Ovary (tissue), 10 donors: ENCODE measurements at places on chromosomes 12 and 14.

DNA sequence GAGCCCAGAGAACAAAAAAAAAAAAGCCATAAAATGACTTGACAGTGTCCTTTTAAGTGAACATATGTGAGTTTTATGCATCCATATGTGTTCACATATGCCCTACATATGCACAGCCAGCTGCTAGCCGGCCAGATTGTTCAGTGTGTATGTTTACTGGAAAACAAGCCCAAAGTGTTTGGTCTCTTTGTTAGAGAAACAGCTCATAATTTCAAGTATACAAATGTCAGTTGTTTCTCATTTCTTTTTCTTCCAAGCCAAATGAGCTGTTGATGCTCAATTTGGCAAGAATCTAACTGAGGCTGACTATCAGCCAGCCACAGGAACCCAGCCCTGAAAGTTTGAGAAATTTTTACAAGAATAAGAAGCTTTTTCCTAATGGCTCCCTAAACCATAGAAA is 60.8 kb upstream of the TSPAN8 start:
- no peaks in the 10 kb centered on the region for H3K4me1 ChIP-seq
- H3K27me3 ChIP-seq: no peaks in the 10 kb centered on the region
- H3K27ac ChIP-seq: no peak overlapping the region
- DNase-seq: no peak
- H3K36me3 ChIP-seq: no peaks in the 10 kb centered on the region

DNA sequence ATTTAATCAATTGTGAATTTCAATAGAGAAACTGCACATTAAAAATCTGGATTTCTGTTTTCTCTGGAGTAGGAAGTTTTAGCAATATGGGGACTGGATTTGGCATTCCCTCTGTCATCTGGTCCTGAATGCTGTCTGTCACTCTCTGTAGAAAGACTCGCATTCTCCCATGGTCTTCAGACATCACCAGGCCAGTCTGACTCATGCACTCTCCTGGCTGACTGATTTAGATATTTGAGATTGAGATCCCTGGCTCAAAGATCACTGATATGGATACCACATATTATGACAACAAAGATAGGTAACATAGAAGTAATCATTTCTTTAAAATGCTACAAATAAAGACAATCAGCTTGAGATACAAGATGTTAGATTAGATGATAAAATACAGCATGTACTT is 524.5 kb downstream of the GALC start:
- no peak for DNase-seq
- H3K36me3 ChIP-seq: no peaks in the 10 kb centered on the region
- no peak overlapping the region for H3K27ac ChIP-seq
- H3K4me1 ChIP-seq: no peaks in the 10 kb centered on the region
- H3K27me3 ChIP-seq: no peaks in the 10 kb centered on the region
- no peak overlapping the region for H3K4me3 ChIP-seq

GRCh38 chr14:96084796-96085195 is 45.6 kb downstream of the C14orf132 start:
- DNase-seq: no peak
- H3K4me1 ChIP-seq: no peaks in the 10 kb centered on the region
- no peaks in the 10 kb centered on the region for H3K27me3 ChIP-seq
- no peaks in the 10 kb centered on the region for H3K36me3 ChIP-seq
- no peak overlapping the region for H3K4me3 ChIP-seq
- H3K27ac ChIP-seq: no peak overlapping the region

DNA sequence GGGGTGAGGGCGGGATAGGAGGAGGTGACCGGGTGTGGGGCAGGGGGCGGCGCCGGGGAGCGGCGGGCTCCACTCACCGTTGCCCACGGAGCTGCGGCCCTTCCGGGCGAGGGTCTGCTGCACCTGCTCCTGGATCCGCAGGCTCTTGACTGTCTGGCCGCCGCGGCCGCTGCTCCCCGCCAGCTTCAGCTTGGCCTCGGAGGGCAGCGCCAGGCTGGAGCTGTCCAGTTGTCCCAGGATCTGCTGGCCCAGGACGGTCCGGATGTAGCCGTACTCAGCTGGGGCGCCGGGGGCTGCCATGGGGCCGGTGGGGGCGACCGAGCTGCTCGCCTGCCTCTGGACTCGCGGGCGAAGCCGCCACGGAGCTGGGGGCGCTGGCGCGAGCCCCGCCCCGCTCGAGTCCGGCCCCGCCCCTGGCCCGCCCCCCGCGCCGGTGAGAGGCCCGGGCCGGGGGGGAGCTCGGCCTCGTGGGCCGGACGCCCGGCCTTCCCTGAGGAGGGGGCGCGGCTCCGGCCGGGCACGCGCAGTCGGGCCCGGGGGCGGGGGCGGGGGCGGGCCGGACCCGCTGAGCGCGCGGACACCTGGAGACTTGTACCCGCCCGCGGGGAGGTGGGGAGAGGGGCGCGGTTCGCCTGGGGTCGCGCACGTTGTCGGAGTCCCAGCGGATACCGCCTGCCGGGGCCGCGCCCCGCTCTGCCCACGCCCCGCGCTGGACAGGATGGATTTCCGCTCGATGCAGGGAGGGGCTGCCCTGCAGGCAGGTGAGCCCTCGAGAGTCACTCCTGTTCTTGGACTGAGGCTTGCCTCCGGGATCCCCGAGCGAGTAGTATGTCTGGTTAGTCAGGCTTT is at the start of gene PKP2:
Gene PKP2 (minus strand): TSS at position 346 of the 849 bp plus-strand sequence. CDS start 46 bp downstream, at position 300.
- peak; percentile 70 for DNase-seq
- no peaks in the 10 kb centered on the region for H3K36me3 ChIP-seq
- peaks cover 2% of the 10 kb centered on the region for H3K4me1 ChIP-seq
- no peaks in the 10 kb centered on the region for H3K27me3 ChIP-seq
- peak within 1 kb of the TSS; percentile 83 for H3K27ac ChIP-seq

DNA sequence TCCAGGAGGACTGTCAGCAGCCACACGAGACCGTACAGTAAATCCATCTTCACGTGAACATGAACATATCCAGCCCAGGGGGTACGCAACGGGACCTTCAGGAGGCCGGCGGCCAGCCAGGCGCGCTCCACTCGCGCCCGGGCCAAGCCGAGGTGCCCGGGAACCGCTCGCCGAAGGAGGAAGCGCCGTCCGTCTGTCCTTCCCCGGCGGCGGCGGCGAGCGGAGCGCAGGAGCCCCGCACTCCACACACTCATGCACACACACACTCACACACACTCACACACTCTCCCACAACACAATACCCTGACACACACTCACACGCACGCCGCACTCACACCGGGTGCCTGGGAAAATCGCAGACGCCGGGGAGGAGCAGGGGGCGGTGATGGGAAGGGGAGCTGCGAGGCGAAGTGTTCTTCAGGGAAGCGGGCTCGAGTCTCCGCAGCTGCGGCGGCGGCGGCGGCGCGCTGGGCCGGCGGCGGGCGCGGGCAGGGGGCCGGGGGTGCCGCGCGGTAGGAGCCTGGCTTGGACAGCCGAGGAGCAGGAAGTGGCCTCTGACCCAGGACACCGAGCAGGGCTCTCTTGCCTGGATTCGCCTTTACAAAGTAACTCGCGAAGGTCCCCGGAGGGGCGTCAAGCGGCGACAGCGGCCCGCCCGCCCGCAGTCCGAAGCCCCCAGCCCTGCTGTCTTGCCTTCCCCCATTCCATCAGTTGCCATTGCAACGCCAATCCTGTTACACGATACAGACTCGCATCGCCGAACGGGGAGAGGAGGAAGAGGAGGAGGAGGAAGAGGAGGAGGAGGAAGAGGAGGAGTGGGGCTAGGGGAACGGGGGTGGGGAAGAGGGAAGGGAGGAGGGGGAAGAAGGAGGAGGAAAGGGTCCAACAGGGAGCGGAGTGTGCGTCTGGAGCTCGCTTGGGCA is 601 bp downstream of the MDGA2 start:
- DNase-seq: no peak
- no peak overlapping the region for H3K4me3 ChIP-seq
- no peaks in the 10 kb centered on the region for H3K36me3 ChIP-seq
- no peaks in the 10 kb centered on the region for H3K27me3 ChIP-seq

DNA sequence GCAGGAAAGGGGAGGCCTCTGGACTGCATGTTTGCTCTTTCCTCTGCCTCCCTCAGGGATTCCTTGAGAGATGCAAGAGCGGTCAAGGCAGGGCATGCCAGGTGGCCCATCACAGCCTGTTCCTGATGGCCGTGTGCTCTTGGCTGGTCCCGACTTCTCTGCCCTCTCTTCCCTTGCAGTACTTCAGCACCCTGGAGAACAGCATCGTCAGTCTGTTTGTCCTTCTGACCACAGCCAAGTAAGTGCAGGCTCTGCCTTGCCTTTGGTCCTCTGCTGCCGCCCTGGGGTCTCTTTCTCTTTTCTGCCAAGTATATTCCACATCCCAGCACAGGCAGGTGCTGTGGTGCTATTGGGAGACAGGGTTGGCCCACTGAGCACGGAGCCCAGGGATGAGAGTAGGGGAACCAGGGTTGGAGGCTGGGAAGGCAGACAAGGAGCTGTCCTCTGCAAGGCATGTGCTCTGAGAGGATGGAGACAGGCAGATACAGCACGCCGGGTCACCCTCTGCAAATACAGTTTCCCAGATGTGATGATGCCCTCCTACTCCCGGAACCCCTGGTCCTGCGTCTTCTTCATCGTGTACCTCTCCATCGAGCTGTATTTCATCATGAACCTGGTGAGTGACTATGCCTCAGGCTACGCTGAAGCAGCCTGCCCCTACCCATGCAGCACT is 51.9 kb downstream of the TPCN1 start:
- no peak overlapping the region for H3K4me3 ChIP-seq
- H3K36me3 ChIP-seq: no peaks in the 10 kb centered on the region
- no peaks in the 10 kb centered on the region for H3K27me3 ChIP-seq
- H3K27ac ChIP-seq: no peak overlapping the region

GRCh38 chr12:120639771-120640721 is at the start of gene CABP1:
Gene CABP1 (plus strand): TSS chr12:120640626. CDS start chr12:120640686, 60 bp downstream.
- H3K27ac ChIP-seq: no peak within 1 kb of the TSS
- peak within 1 kb of the TSS; percentile 26 for H3K4me3 ChIP-seq
- no peaks in the 10 kb centered on the region for H3K36me3 ChIP-seq
- no peak for DNase-seq
- H3K27me3 ChIP-seq: no peaks in the 10 kb centered on the region

GRCh38 chr14:51317373-51317772 is 77.3 kb downstream of the TMX1 start:
- DNase-seq: no peak
- H3K4me3 ChIP-seq: no peak overlapping the region
- H3K36me3 ChIP-seq: no peaks in the 10 kb centered on the region
- no peaks in the 10 kb centered on the region for H3K27me3 ChIP-seq
- H3K4me1 ChIP-seq: peaks cover 12% of the 10 kb centered on the region

- H3K36me3 ChIP-seq: no peaks in the 10 kb centered on the region
- H3K27ac ChIP-seq: no peak overlapping the region
- DNase-seq: no peak
- H3K27me3 ChIP-seq: no peaks in the 10 kb centered on the region
Measured at GRCh38 chr12:14710632-14711320, 14.4 kb upstream of the GUCY2C start.

GRCh38 chr14:80784820-80785219 is 156.7 kb downstream of the CEP128 start:
- H3K4me3 ChIP-seq: no peak overlapping the region
- no peaks in the 10 kb centered on the region for H3K36me3 ChIP-seq
- H3K27me3 ChIP-seq: no peaks in the 10 kb centered on the region

DNA sequence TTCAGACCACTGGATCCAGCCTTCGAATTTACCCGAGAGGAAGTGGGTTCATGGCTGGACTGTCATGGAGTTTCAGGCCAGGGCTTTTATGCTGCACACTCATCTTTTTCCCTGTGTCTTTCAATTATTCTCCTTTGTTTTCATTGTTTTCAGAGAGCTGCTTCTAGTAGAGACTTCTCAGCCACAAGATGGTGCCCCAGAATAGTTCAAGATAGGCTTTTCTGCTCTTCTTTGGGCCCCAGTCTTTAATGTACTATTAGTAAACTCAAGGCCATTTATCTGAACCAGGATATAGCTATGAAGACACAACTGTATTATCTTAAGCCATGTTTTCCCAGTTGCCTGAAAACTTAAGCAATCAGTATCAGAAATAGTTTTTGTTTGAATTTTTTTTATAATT is 30.4 kb upstream of the PSMA6 start:
- H3K36me3 ChIP-seq: no peaks in the 10 kb centered on the region
- H3K27me3 ChIP-seq: no peaks in the 10 kb centered on the region
- no peak for DNase-seq
- no peak overlapping the region for H3K4me3 ChIP-seq

DNA sequence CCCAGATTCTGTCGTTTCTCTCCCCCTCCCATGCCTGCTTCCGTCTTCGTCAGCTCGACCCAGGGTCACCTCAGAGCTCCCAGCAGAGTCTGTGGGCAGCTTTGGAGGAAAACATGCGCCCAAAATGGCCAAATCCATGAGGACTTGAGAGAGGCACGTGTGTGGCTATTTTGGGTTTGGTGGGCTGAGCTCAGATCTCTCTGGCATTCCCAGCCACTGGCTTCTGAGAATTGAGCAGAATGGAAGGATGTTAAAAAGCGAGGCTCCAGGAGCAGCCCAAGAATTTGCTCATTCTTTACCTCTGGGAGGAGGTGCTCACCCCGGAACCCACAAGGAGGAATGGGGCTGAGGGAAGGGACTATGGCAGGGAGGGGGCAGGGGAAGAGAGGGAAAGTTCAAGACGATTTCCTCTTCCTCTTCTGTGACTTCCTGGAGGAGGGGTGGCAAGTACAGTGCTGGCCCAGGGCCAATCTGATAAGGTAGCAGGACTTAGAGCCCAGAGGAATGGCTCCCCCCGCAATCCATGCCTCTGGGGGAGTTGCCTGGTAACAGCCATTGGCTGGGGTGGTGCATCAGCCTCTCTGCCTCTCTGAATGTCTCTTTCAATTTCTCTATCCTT is 20.1 kb downstream of the TSPAN9 start:
- H3K4me3 ChIP-seq: peak overlapping the region; percentile 16
- H3K36me3 ChIP-seq: no peaks in the 10 kb centered on the region
- H3K27ac ChIP-seq: peak overlapping the region; percentile 82

GRCh38 chr12:64007853-64008252 is 163.4 kb downstream of the SRGAP1 start:
- H3K36me3 ChIP-seq: no peaks in the 10 kb centered on the region
- no peaks in the 10 kb centered on the region for H3K27me3 ChIP-seq
- no peak overlapping the region for H3K27ac ChIP-seq
- no peak for DNase-seq

- DNase-seq: no peak
- no peak overlapping the region for H3K4me3 ChIP-seq
- H3K36me3 ChIP-seq: no peaks in the 10 kb centered on the region
- no peak overlapping the region for H3K27ac ChIP-seq
Measured at GRCh38 chr12:58924652-58925051, 4.3 kb upstream of the LRIG3 start.
